ENCODE measurements at places on chromosomes 6 and 20.

GRCh38 chr6:116925088-116925794, 48.2 kb downstream of the RFX6 start:
- no peak for DNase-seq

GRCh38 chr6:40499215-40499614, 87.9 kb downstream of the LRFN2 start:
- no peak for DNase-seq

- DNase-seq: no peak
These were observed 14.3 kb downstream of the ID4 start for GRCh38 chr6:19851241-19852089.

DNA sequence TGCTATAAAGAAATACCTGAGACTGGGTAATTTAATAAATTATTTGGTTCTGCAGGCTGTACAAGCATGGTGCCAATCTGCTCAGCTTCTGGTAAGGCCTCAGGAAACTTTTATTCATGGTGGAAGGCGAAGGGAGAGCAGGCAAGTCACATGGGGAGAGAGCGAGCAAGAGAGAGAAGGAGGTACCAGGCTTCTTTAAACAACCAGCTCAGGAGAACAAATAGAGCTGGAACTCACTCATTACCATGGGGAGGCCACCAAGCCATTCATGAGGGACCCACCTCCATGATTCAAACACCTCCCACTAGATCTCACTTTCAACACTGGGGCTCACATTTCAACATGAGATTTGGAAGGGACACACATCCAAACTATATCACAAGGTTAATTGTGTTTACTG, 44.9 kb upstream of the CRISP1 start:
- no peak for DNase-seq

GRCh38 chr6:166580076-166581050, 6.1 kb downstream of the RAMACL start:
- DNase-seq: no peak

- no peak for DNase-seq
These were observed 17.7 kb upstream of the CCDC167 start for GRCh38 chr6:37517411-37517812.

GRCh38 chr6:6046716-6047115, 40.0 kb upstream of the NRN1 start:
- DNase-seq: no peak

- no peak for DNase-seq
These were observed 197.6 kb downstream of the DLL1 start for GRCh38 chr6:170093276-170093657.

GRCh38 chr20:40931410-40932044, 97.1 kb upstream of the TOP1 start:
- DNase-seq: no peak

GRCh38 chr6:105211831-105212230, 32.0 kb upstream of the POPDC3 start:
- DNase-seq: no peak

DNA sequence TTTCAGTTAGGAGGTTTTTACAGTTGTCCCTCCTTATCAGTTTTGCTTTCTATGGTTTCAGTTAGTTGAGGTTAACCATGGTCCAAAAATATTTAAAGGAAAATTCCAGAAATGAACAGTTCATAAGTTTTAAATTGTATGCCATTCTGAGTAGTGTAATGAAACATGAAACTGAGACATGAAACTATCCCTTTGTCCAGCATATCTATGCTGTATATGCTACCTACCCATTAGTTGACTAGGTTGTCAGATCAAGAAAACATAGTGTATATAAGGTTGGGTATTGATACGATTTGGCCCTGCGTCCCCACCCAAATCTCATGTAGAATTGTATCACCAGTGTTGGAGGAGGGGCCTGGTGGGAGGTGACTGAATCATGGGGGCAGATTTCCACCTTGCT, 39.1 kb downstream of the VGLL2 start:
- no peak for DNase-seq

GRCh38 chr6:150925976-150926375, 60.5 kb downstream of the MTHFD1L start:
- DNase-seq: no peak

GRCh38 chr6:95685822-95686221, 108.5 kb downstream of the MANEA start:
- no peak for DNase-seq

DNA sequence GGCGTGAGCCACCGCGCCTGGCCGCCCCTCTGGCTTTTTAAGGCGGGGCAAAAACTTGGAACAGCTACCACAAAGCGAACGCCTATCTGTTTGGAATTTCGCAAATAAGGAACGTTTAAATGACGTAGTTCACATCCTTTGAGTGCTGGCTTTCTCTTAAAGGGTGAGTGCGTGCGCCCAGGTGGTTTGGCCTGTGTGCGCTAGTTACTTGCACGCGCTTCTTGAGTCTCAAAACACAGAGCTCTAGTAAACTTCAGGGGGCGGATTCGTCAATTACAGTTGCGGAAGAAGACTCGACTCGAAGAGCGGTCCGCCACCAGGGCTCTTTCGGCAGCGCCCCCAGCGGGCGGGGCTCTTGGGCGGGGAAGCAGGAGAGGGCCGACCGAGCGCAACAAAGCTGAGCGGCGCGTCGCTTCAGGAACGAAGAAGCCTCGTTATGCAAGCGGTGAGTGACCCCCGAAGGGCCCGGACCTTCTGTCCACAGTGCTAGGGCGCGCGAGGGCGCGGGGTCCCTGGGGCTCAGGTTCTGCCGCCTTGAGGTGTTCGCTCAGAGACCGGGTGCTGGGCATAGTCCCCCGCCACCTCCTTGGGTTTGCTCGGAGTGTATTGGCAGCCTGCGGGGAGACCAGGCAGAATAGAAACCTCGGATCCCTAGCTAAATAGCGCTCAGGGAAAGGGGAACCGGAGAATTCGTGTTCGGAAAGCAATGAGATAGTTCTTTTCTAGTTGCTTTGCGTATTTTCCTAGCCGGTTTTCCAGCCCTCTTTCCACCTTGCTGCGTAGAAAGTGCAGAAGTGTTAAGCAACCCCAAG, at the start of gene SYCP2L:
Gene SYCP2L, plus strand, starts transcription at position 362 of the 812 bp plus-strand sequence. Its CDS starts 75 bp downstream, at position 437.
- DNase-seq: no peak

DNA sequence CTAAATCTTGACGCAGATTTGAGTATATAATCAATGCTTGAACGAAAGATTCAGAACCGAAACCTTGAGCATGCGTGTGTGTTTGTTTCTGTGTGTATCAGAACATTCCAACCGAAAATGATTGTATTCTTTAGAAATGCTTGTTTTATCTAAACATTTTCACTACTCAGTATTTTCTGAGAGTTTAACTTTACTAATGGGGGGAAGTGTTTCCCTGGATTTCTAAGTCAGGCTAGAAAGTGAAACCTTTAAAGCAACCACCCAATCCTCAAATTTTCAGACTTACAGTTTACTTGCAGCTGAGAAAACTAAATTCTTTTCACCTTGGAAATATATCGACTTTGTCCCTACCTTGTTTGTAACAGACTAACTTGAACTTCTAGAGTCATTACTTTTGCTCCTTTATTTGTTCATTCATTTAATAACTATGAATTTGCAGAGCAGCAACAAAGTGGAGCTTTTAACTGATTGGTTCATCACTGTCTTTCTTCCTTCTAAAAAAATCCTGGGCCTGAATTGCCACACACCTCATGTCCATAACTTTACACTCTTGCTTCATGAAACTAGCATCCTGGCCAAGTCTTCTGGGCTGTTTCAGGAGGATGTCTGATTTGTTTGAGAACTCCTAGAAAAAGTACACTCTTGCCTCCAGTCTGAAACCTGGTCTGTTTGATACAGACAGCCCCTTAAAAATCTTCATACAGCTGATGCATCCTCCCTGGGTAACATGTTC, 77.8 kb upstream of the XRN2 start:
- no peak for DNase-seq

GRCh38 chr6:33820784-33821520, 17.1 kb upstream of the MLN start:
- no peak for DNase-seq

DNA sequence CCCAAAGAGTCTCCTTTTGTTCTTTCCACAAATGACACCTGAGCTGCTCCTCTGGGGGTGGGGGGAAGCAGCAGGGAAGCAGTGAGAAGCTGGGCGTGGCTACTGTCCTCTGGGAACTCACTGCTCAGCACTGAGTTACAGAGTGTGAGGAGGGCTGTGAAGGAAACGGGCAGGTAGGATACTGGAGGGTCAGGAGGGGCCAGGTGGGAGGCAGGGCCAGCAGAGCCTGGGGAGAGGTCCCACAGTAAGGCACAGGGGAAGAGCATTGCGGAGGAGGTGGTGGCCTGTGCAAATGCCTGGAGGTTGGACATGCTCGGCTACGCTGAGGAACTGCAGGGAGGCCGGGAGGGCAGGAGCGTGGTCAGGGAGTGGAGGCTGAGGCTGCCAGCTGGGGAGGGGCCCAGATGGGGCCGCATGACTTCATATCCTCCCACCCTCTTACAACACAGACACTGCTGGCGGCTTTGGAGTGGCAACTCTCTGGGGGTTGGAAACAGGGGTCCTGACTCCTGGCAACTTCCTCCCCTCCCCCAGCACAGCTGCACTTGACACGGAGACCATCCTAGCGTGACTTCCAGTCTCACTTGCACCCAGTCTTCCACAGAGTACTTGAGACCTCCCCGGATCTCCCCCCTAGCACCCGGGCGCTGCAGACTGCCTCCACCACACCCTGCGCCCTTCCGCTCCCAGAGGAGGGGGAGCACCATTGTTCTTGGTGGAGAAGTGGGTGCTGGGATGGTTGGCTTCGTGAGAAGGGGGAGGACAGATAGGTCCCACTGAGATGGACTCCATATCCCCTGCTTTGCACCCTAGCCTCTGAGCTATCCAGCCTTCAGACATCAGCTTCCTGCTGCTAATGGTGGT, 34.2 kb downstream of the RBM38 start:
- DNase-seq: no peak

- DNase-seq: no peak
These were observed 2.9 kb upstream of the THBS2 start for GRCh38 chr6:169256518-169256917.

- no peak for DNase-seq
These were observed 43.5 kb downstream of the KIF6 start for GRCh38 chr6:39681674-39682121.

GRCh38 chr6:15401120-15401519, 155.3 kb downstream of the JARID2 start:
- DNase-seq: no peak

GRCh38 chr6:1004885-1005630, 306.8 kb upstream of the FOXQ1 start:
- no peak for DNase-seq

- no peak for DNase-seq
These were observed 210.8 kb upstream of the FUT9 start for GRCh38 chr6:95804847-95805541.

DNA sequence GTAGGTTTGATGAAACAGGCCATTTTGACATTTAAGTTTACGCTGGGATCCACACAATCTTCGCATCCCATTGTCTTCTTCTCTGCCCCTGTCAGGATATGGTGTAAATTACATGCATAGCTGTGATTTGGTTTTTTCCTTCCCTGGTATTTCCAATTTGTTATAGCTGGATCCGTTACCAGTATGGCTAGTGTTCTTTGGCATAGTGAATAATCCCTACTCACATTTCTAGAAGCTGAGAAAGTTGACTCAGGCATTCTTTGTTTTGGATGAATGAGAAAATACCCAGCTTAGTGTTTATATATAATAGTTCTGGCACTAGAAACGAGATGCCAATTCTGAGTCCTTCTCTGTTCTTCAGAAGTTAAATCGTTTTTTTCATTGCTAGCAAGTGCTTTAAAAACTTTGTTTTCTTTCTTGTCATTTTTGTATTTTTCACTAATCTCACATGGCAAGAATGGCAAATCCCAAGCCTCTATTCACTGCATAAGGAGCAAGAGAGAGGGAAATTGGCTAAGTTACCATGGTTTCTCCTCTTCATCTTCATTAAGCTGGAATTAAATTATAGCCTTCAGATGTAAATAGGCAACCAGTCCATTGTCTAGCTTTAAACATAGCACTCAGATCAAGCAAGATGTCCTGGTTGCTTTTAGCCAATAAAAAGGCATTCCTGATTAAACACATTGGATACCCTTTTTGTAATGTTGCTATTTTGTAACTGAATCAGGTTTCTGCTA, 91.9 kb upstream of the LAMP5 start:
- DNase-seq: no peak

DNA sequence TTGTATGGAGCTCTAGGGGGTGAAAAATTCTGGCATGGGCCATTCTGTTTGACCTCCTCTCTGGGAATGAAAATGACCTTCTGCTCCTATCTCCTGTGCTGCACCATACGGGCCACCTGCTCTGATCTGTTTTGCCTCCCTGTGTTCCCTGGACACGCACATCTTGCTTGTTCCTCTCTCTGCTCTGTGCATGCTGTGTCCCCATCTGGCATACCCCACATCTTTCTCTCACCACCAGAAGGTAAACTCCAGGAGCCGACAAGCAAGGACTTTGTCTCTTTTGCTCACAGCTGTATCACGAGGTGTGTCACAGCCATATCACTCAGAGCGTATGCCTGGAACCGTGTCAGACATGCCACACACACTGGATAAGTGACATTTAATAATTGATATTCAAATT, 208.4 kb upstream of the DTNBP1 start:
- no peak for DNase-seq

GRCh38 chr6:164331026-164331425, 916.5 kb downstream of the QKI start:
- no peak for DNase-seq

- no peak for DNase-seq
These were observed 869.7 kb downstream of the PHF3 start for GRCh38 chr6:64505312-64505711.

DNA sequence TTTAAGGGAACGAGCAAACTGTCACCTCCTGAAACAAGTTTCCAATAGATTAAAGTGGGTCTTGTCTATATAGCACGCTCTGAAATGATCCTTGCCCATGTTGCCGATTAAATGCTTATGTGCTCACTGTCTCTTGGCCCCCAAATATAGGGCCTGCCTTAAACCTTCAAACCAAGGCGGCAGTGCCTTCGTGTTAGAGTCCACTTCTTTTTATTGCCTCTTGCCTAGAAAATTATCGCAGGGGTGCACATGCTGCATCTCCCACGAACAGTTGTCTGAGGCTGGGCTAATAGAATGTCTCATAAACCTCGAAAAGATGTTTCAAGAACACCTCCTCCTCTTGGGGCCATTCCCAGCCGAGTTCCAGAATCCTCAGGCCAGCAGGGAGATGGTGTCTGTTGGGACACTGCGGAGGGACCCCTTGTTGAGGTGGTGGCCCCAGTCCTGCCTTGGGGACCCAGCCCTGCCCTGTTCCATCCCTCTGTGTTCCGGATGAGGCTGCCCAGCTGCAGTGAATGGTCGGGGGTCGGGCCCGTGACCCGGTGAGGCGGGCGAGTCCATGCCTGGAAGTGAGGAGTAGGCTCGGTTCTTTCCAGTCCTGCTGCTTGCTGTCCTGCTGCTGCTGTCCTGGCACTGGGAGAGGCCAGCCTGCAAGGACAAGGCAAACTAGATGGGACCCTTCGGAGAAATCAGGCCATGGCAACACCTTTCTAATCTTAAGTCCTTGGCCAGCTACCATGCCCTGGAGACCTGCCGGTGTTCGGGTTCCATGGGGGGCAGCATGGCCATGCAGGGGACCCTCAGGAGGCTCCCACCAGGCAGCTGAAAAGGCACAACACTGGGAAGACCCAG, 34.7 kb upstream of the SLCO4A1 start:
- DNase-seq: no peak

- no peak for DNase-seq
These were observed 91.8 kb upstream of the PREP start for GRCh38 chr6:105494688-105495087.
